B cell (primary cell): ENCODE measurements at places on chromosomes 16 and 17.

GRCh38 chr16:55913716-55914115 is 38.5 kb upstream of the CES5A start:
- DNase-seq, result no peak

- DNase-seq, result no peak
Measured at GRCh38 chr17:77833769-77834168, 124.7 kb upstream of the TNRC6C start.

GRCh38 chr17:40936976-40937375 is 470 bp downstream of the KRT23 start:
- no peak for DNase-seq

DNA sequence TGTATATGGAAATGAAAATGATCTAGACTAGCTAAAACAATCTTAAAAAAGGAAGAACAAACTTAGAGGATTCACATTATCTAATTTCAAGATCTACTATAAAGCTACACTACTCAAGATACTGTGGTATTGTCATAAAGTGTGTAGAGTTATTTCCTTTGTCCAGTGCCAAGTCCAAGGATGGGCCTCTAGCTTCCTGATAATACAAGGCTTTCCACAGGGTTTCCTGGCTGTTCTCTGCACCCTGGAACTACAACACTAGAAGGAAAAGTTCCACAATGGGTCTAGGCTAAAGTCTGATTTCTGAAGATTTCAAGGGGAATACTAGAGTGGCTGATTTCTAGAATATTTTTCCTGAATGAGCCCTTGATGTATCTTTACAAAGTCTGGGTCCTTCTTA is 34.2 kb downstream of the TBC1D3B start:
- DNase-seq, result no peak

- no peak for DNase-seq
Measured at GRCh38 chr16:86424398-86424797, 85.9 kb upstream of the FOXF1 start.
